Stimulated activated CD8-positive, alpha-beta memory T cell treated with anti-CD3 and anti-CD28 coated beads, Interleukin-15, amount 100 ng/mL, for 1 hour (primary cell): ENCODE measurements at places on chromosomes 6 and 20.

DNA sequence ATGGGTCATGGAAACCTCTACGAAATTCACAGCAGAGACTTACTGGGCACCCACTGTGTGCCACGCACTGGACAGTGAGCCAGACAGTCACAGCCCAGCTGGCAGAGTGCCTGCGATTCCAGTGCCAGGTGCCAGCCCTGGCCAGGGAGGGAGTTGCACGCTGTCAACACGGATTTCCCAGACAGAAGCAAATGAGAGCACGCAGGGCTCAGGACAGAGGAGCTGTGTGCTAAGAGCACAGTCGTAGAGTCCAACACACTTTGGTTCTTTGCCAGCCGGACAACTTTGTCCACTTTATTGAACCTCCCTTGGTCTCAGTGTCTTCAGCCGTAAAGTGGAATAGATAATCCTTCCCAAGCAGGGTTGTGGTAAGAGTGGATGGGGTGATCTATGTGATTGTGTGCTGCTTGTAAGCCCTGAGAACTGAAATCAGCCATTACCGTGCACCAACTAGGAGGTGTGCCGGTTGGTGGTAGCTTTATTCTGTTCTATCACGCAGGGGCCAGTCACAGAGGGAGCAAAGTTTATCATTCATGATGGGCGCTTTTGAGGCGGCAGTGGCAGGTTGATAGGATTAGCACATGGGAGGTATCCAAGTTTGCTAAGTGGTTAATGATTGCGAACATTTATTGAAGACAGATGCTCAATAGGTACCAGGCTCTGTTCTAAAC is 40.6 kb downstream of the SIRPA start:
- DNase-seq = no peak

DNA sequence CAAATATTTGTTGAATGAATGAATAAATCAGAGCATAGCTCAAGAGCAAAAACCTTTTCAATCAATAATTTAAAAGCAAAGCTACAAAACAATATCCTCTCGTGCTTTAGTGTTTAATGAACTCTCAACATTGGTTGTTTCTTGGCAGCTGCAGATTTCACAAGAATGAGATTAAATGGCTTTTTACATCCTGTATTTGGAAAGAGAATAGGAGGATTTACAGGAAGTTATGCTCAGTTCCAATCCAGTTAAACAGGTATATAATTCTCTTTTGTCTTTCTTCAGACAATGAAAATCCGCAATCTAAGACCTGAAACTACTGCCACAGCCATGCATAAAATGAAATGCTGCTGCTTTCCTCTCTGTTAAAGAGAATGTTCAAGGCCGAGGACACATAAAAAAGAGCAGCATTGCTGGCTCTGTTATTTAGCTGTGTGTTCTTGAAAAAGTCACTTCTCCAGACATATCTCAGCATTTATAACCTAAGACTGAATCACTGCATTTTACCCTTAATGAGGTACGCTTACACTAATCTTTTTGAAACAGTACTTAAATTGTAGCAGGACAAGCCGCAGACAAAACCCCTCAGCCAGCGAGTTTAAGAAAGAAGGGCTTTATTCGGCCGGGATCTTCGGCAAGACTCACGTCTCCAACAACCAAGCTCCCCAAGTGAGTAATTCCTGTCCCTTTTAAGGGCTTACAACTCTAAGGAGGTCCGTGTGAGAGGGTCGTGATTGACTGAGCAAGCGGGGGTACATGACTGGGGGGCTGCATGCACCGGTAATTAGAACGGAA is 3.6 kb downstream of the C6orf52 start:
- DNase-seq = no peak

- no peak for DNase-seq
Measured at GRCh38 chr20:39052676-39053075, 90.5 kb downstream of the DHX35 start.

DNA sequence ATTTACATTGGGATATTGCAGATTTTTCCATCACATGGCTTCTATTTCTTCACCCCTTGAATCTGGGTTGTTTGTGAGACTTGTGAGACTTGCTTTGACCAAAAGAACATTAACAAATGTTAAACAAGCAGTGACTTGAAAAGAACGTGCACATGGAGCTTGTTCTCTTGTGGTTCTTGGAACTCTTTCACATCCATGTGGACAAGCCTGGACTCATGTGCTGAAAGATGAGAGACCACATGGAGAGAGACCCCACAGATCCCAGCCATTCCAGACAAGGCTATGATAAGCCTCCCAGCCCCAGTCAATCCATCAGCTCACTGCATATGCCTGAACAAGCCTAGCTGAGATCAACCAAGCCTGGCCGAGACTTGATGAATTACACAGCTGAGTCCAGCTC is 1365.7 kb upstream of the GJE1 start:
- DNase-seq = no peak

GRCh38 chr6:151004383-151005024 is 139.0 kb downstream of the MTHFD1L start:
- no peak for DNase-seq

DNA sequence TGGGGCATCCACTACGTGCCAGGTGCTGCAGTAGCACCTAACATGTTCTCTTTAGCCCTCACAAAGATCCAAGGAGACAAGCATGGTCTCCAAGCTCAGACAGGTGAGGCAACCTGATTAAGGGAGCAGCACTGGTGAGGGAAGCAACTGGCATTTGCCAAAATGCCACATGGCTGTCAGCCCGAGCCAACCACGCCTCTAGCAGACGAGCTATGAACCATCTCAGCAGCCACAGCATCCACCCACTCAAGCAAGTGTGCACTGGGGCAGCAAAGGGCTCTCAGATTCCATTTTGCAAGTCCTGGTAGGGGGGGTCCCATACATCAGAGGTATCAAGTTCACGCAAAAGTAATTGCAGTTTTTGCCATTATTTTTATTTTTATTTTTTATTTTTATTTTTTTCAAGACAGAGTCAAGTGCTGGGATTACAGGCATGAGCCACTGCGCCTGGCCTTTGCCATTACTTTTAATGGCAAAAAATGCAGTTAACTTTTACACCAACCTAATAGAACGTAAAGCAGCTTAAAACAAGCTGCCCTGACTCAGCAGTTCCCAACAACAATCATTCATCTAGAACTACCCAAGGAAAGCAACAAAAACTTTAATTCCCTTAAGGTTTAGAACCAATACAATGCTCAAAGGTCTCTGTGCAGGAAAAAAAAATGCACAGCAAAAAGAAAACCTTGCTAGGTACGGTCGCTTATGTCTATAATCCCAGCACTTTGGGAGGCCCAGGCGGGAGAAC is 36.3 kb upstream of the SPDEF start:
- DNase-seq = no peak

GRCh38 chr20:20489054-20489453 is 121.2 kb downstream of the INSM1 start:
- DNase-seq = no peak
